ENCODE measurements at places on chromosomes 4 and X.

DNA sequence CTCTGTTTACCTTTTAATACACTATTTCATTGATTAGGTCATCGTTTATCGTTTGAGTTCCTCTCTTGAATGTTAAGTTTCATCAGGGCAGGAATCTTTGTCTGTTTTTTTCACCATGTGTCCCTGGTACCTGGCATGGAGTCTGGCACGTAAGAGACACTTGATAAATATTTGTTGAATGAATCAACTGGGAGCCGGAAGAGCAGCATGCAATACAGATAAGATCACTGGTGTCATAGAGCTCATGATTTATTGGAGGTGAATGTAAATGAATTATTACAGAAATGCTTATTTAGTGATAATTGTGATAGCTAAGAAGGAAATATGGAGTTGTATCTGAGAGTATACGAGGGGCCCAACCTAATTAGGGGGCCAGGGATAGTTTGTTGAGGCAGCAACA is 62.8 kb downstream of the UCHL1 start:
- DNase-seq: no peak

DNA sequence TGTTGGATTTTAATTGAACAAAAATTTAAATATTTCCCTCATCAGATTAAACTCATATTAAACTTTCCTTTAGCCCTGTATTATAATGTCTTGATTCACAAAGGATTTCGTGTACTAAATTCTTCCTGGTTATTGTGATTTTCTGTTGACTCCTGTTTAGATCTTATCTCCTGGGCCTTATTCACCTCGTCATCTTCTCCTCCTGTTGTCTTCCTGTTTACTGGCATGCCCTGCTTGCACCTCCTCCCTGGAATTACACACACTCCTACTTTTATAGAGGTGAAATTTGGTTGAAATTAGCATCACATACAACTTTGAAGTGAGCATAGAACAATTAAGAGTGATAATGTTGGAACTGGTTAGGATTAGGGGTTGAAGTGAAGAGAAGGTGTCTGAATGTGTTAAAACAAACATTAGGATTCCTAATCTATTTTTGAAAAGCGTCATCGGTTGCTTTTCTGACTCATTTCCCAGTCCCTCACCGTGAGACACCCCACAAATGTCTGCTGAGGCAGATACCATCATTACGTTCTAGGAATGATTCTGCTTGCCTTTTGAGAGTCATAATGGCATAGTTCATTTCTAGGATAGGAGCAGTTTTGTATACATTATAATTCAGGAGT is 32.5 kb downstream of the TLL1 start:
- DNase-seq: no peak

DNA sequence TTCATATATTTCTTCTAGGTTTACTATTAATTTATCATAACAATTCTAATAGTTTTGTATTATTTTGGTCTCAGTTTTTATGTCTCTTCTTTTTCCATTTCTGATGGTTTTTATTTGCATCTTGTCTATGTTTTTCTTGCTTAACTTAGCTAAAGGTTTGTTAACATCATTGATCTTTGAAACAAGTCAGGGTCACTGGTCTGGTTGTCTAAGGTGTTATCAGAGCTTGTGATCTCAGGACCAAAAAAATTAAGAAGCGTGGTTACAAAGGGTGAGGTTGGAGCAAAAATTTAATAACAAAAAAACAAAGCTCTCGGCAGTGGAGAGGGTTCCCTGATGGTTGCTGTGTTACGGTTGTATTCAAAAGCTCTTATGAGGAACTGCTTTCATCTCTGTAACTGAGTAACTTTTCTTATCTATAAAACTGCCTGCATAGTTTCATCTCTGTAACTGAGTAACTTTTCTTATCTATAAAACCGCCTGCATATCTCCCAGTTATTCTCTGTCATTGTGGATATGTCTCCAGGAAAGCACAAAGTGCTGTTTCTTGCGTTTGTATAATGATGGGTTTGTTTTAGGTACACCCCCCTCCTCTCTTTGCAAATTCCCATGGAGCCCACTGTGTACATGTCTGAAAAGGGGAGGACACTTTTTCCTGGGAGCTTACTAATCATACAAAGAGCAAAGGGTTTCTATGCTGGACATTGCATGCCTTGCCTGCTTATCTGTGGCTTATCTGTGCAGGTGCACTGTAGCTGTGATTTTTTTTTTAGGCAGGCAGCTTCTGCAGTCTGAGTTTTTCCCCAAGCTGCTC is 62.4 kb upstream of the UGT2B15 start:
- DNase-seq: no peak

GRCh38 chr4:141417387-141417786 is 196.7 kb downstream of the ZNF330 start:
- DNase-seq: no peak

DNA sequence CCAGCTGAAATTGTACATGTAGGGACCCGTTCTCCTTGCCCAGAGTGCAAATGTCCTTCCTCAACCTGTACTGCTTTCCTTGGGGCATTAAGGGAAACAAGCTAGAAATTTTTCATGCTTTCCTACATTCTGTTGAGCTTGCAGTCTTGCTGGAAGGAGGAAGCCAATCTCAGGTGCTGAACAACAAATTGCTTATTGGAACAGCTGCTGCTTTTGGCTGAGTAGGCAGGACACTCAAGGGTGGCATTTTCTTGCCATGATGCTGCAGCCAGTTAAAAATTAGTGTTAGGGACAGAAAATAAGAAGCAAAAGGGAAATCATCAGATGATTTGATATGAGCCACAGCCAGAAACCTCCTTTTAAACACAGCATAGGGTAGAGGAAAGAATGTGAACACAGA is 223.7 kb downstream of the QDPR start:
- DNase-seq: no peak

Measured in BJ (cell line).